GM19239 (cell line): ENCODE measurements at places on chromosomes 16 and 17.

DNA sequence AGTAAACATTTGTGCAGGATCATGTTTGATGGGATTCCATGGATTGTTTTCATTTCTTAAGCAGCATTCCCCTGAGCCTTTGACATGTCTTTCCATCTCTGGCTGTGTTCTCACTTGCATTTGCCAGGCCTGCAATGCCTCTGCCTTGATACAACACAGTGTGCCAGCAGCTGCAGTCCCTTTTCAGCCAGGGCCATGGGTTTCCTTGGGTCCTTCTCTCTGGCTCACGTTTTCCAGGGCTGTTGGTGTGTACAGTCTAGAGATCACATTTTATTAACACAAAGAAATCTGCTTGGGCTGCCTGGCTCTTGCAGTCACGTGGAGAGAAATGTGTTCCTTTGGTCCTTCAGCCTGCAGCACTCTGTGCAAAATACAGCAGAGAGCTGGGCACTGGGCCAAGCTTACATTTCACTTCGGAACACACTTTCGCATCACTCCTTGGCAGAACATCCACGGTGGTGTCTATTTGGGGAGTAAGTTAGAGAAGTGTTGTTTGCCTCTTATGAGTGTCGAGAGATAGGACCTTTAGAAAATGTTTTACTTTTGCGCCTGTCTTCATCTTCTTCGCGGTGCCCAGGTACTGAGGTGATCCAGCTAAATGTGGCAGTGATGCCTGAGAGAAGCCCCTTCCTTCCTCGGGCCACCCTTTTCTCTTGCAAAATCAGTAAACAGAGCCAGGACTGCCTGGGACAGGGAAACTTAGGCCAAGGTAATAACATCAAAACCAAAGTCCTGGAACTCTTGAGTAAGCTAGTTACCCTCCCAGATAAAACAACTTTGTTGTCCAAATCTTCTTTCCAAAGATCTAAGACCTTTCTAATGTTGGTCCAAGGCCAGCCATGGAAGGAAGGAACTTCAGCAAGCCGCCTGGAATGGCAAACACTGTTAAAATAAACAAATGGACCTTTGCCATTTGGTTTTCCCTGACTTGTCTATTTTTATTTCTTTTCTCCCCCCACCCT lies 20.9 kb downstream of the HLF start:
- DNase-seq = no peak

- no peak for DNase-seq
Observed at GRCh38 chr17:4604111-4604644, 19.8 kb downstream of the SMTNL2 start.

DNA sequence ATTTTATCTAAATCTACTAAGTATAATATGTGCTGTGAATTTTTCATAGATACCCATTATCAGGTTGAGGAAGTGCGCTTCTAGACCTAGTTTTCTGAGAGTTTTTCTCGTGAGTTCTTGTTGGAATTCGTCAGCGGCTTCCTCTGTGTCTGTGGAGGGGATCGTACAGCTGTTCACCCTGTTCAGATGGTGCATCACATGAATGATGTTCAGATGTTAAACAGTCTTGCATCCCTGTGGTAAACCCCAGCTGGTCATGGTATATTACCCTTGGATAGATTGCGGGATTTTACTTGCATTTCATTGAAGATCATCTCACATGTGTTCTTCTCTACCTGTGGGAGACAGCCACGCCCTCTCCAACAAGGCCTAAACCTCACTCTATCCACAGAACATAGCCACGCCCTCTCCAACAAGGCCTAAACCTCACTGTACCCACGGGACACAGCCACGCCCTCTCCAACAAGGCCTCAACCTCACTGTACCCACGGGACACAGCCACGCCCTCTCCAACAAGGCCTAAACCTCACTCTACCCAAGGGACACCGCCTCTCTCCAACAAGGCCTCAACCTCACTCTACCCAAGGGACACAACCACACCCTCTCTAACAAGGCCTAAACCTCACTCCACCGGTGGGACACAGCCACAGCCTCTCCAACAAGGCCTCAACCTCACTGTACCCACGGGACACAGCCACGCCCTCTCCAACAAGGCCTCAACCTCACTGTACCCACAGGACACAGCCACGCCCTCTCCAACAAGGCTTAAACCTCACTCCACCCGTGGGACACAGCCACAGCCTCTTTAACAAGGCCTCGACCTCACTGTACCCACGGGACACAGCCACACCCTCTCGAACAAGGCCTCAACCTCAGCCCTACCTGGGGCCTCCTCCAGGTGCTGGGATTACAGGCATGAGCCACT lies 180.2 kb upstream of the CHMP6 start:
- no peak for DNase-seq

DNA sequence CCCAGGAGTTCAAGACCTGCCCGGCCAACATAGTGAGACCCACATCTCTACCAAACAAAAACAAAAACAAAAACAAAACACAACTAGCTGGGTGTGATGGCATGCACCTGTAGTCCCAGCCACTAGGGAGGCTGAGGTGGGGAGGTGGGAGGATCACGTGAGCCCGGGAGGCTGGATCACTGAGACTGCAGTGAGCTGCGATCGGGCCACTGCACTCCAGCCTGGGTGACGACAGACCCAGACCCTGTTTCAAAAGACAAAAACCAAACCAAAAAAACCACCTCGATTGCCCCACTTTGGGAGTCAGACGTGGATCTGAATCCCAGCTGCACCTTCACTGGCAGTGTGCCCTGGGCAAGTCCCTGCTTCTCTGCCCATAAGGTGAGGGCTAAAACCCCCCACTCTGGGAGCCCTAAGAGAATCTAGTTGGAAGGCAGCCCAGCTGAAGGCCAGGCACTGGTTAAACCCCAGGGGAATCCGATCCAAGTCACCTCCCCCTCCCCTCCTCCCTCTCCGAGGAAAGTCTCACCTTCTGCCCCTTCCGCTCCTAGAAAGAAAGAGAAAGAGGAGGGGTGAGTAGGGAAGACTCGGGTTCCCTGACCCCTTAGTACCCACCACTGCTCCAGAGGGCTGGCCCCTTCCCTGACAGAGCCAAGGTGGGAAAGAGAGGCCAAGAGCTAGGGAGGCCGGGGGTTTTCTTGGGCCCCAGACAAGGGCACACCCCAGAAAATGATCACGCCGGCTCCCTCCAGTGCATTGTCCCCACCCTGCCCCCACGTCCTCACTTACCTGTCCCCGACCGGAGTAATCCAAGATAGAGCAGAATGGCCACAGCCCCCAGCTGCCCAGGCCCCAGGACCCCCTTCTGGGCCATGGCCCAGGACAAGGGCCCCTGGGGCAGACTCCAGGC lies 647 bp downstream of the PRSS8 start:
- no peak for DNase-seq

DNA sequence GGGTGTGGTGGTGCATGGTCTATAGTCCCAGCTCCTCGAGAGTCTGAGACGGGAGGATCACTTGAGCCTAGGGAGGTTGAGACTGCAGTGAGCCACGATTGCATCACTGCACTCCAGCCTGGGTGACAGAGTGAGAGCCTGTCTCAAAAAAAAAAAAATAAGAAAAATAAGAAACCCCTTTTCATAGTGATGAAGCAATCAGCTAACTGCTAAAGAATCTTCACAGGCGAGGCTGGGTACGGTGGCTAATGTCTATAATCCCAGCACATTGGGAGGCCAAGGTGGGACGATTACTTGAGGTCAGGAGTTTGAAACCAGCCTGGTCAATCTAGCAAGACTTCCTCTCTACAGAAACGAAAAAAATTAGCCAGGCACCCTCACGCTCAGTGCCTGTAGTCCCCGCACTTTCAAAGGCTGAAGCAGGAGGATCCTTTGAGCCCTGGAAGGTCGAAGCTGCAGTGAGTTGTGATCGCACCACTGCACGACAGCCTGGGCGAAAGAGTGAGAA lies 760 bp downstream of the SLFN12L start:
- DNase-seq = no peak
